Stimulated activated naive CD4-positive, alpha-beta T cell (primary cell): ENCODE measurements at places on chromosomes 2 and 18.

GRCh38 chr2:18662689-18663088 lies 73.3 kb upstream of the NT5C1B start:
- no peak for DNase-seq

- peak; percentile 87 for DNase-seq
Measured at GRCh38 chr2:231463698-231464575, at the start of gene NCL. NCL (minus strand) TSS chr2:231464484; CDS start chr2:231464353, 131 bp downstream.

- no peak for DNase-seq
Measured at GRCh38 chr18:35171315-35171987, 69.4 kb upstream of the ZNF397 start.

- DNase-seq, result no peak
Measured at GRCh38 chr2:162840598-162841246, 2.2 kb upstream of the KCNH7 start.

GRCh38 chr2:95091885-95092555 lies 29.6 kb downstream of the MRPS5 start:
- no peak for DNase-seq

- DNase-seq, result peak; percentile 21
Measured at GRCh38 chr18:24014986-24015638, 558 bp downstream of the TTC39C start.

GRCh38 chr2:127255146-127255545 lies 35.0 kb upstream of the CYP27C1 start:
- DNase-seq, result no peak

GRCh38 chr2:15059870-15060512 lies 427.5 kb downstream of the LRATD1 start:
- no peak for DNase-seq

DNA sequence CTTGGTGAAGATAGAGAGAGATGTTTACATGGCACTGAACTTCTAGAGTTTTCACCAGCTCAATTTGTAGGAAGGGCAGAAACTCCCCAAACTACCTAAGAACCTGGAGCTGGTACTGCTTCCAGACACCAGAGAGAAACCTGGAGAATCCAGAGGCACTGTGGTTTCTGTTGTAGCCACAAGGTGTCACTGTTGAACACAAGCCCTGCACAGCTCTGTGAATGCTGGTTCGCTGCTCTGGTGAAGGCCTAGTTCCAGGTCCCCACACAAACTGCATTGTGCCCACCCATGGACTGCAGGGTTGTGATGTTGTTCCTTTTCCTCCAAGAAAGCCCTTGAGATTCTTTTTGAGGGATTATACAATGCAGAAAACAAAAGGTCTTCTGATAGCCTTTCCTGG lies 150.5 kb upstream of the HS6ST1 start:
- DNase-seq, result no peak

GRCh38 chr2:176177580-176178037 lies 10.9 kb upstream of the HOXD1 start:
- DNase-seq, result no peak

- no peak for DNase-seq
Measured at GRCh38 chr2:1742681-1743395, 1.5 kb downstream of the PXDN start.

DNA sequence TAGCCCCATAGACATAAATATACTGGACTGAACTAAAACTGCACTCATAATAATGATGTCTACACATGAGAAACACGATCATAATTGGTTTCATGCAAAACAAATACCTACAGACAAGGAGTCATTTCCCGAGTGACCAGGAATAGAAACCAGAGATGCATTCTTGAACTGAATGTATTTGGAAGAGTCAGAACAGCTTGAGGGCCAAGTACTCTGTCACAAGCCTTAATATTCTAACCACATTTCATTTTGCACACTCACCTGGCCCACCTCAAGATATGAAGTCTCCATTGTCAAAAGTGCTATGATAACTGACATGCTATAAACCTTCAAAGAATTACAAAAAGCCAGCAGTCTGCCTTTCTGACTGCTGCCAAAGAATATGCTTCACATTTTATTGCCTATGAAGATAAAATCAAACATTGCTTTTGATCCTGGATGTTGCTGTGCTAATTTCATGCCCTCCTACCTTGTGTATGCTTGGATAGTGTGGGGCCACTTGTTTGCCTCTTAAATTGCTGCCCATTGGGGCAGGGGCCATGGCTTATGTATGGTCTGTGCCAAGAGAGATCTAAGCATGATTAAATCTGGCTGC lies 18.9 kb upstream of the ASAP2 start:
- DNase-seq, result no peak

- no peak for DNase-seq
Measured at GRCh38 chr2:13584020-13584419, 867.3 kb downstream of the TRIB2 start.

DNA sequence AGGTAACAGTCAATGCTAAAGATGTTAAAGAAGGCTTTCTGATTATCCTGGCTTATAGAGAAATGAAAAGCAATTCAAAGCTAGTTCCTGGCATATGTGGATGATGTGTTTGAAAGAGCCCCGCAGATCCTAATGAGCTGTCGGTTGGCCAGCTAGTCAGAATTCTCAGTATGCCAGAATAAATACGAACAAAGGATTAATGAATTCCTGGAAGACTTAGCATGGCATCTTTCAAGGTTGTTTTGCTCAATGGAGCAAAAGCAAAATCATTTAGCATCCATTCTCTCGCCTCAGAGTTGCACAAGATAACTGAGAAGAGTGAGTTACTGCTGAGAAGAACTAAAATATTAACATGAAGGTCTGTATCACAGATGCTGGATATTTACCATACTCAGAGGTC lies 307.6 kb downstream of the RIT2 start:
- no peak for DNase-seq

DNA sequence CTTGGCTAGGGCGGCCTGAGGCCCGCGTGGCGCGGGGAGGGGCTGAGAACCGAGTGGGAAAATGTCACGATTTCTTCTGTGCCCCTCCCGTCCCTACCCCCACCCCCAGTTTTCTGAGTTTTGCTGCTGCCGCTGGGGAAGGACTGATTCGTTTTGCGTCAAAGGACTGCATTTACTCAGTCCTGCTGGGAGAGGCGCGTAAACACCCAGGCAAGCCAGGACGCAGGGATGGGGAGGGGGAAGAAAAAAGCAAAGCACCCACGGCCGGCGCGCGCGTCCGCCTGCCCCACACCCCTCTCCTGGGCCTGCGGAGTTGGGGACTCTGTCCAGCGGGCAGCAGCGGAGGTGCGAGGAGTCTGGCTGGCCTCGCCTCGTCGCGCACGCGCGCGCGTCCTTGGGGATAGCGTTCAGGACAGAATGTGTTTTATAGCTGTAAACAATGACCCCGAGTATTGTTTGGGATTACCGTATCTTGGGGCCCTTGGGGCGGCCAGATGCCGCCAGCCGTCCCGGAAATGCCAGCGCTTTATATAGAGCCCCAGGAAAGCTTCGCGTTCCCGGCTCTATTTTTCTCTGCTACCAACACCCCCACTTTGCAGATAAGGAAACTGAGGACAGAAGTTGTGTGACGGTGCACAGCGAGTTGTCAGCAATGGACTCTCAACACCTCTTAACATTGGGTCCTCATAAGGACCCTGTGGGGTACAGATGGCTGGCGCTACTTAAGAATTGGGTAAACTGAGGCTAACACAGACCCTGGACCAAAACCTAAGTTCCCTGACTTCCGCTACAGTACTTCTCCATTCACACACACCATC lies 1.7 kb upstream of the FOSL2 start:
- peak; percentile 38 for DNase-seq

- DNase-seq, result no peak
Measured at GRCh38 chr2:213232649-213233437, 51.4 kb upstream of the SPAG16 start.

GRCh38 chr2:158730621-158731140 lies 64.4 kb upstream of the DAPL1 start:
- DNase-seq, result no peak

DNA sequence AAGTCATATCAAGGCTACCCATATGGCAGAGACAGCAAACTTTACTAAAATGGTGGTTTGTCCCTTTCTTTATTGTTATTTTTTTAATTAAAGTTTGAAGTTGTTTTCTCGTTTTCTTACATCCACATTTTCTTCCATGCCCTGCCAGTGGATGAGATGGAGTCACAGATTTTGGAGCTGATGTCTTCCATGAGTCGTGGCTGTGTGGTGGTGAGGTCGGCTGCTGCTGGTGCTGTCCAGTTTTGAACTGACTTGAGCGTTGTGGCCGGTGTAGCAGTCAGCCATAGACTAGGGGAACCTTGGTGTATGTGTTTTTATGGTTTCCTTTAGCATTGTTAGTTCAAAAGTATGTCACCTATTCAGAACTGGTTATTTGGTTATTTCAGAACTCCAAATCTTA lies 182.8 kb downstream of the SH3RF3 start:
- DNase-seq, result no peak

- DNase-seq, result no peak
Measured at GRCh38 chr2:71884303-71885042, 263.2 kb downstream of the CYP26B1 start.

DNA sequence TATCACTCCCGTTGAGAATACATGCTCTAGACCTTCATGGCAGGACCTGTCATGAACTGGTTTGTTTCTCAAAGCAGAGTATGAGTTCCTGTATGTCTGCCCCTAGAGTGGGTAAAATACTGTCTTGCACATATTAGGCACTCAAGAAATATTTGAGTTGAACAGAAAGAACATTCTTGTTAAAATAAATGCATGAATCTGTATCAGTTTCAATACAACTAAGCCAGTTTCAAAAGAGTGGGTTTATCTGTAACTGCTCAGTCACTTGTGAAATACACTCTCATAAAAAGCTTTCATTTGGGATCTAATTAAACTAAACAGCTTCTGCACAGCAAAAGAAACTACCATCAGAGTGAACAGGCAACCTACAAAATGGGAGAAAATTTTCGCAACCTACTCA lies 69.2 kb downstream of the RFTN2 start:
- no peak for DNase-seq

- no peak for DNase-seq
Measured at GRCh38 chr2:115908731-115909130, 1466.3 kb downstream of the DPP10 start.

- no peak for DNase-seq
Measured at GRCh38 chr2:238523158-238524110, 96.7 kb downstream of the ASB1 start.

GRCh38 chr18:5997361-5997760 lies 102.0 kb upstream of the TMEM200C start:
- DNase-seq, result no peak

- peak; percentile 51 for DNase-seq
Measured at GRCh38 chr2:186641807-186642321, 52.0 kb upstream of the FAM171B start.

DNA sequence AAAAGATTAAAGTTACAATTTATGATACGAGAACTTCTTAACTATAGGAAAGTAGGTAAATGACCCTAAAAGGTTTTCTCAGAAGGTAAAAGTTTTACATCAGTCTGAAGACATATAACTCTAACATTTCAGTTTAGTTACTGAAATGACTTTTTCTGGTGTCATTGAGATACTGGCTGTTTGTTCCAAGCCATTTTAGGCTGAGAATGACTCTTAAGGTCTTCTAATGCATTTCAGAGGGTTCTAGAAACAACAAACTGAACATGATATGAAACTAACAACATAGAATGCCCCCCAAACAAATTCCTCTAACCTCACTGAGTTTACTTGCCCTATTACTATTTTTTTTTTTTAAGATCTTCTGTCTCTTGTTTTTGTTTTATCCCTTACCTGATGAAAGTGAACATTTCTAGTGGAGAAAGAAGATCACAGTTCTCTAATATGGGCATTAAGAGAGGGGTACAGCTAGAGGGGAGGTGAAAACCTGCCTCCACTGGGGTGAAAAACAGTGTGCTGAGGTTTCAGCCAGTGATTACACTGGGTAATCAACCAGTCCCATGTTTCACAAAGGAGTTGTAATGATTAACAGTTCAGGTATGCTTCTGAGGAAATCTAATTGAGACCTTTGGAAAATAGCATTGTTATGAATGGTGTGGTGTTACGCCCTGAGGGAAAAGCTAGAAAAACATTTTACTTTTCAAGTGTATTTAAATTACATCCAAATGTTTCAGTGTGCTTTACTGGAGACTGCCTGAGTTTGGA lies 11.2 kb downstream of the NABP1 start:
- no peak for DNase-seq

GRCh38 chr2:59826177-59826576 lies 727.3 kb downstream of the BCL11A start:
- DNase-seq, result no peak

GRCh38 chr2:142165790-142166189 lies 35.0 kb upstream of the LRP1B start:
- no peak for DNase-seq

DNA sequence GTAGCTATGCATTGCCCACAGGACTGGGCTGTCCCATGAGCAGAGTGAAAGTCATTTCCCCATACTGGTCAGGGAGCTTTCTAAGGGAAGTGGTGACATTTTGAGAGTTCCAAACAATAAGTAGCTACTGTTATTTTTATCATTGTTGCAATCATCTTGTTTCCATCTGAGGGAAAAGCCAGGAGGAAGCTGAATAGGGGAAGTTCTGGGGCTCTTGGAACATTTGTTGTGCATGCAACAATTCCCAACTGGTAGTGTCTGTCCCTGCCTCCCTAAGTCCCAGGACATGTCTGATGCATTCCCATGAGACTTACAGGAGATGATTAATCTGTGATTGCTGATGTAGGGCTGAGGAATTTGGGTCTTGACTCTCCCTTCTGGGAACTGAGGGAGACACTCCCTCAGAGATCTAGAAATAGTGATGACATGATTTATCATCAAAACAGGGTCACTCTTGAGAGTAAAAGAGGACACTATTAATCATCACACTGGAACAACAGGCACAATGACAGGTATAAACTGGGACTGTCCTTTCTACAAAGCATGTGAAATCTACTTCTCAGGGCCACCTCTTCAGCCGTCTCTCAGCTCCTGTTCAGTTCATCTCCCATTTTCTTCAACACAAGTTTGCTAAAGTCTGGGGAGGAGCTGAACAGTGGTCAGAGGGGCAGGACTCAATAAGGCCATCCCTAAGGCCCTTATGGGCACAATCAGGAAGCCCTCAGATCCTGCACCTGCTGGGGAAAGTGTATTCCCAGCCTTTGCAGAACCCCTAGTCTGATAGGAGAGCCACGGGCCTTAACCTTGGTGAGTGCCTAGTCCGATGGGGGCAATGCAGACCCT lies 28.0 kb upstream of the MARCO start:
- DNase-seq, result no peak

DNA sequence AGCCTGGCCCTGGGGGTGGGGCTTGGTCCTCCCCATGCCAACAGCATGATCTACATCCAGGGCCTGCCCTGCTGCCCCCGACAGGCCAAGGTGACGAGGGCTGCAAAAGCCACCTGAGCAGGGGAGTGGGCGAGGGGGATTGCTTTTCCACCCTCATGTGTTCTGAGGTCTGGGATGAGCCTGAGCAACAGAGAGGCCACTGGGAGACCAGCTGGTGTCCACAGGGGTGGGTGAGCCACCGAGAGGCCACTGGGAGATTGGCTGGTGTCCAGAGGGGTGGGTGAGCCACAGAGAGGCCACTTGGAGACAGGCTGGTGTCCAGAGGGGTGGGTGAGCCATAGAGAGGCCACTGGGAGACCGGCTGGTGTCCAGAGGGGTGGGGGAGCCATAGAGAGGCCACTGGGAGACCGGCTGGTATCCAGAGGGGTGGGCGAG lies 147.4 kb upstream of the GPC1 start:
- DNase-seq, result no peak
